Renal cortical epithelial cell (primary cell): ENCODE measurements at places on chromosomes 11 and 22.

- DNase-seq, result peak; percentile 88
Measured at GRCh38 chr22:20509344-20510047, 2.1 kb downstream of the MED15 start.

- DNase-seq, result peak; percentile 91
Measured at GRCh38 chr22:38177926-38178604, 3.6 kb downstream of the PLA2G6 start.

DNA sequence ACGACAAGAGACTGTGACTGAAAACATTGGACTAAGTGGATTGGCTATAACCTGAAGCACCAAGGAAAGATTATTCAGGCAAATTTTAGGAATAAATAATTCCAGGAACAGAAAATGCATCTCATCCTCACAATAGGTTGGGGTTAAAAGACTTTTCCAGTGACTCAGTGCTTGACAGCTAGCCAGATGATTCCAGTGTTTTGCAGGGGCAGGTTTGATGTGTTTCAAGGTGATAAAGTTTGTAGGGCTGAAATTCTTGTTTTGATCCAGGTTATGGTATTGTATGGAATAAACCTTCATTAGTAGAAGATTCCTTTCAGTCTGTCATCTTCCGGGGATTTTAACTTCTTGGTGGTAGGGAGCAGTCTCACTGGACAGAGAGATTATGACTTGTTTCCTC is 2.3 kb downstream of the EXT2 start:
- peak; percentile 32 for DNase-seq

DNA sequence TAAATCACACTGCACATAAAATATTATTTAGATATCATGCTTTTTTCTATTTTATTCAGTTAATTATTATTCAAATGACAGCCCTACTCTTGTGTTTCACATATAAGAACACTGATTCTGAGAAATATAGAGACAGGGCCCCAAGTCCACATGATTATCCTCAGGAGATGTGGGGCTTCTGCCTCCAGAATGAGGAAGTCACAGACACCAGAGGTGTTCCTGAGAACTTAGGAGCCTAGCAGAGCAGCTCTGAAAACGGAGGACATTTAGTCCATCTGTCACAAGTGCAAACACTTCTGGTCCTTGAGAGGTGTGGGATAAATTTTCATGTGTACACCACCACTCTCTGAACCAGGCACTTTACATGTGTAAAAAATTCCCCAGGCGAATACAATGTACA is 26.2 kb downstream of the TRIM66 start:
- no peak for DNase-seq

GRCh38 chr11:57466680-57467079 is 6.4 kb downstream of the RTN4RL2 start:
- DNase-seq, result no peak

GRCh38 chr22:45683680-45684079 is 12.0 kb downstream of the ATXN10 start:
- no peak for DNase-seq

GRCh38 chr11:115642660-115643059 is 138.4 kb upstream of the CADM1 start:
- no peak for DNase-seq
